ENCODE measurements at places on chromosomes 2 and 18. TPM values are rescaled to one million over a fixed set of nuclear protein-coding genes. Genes with fewer than 3 reads are reported as not detected.

DTNA gene
- 34.0 TPM for total RNA-seq

CLIP4 gene
- 13.7 TPM for total RNA-seq

NDUFAF7 gene
- 27.6 TPM for total RNA-seq

LHCGR gene
- not detected for total RNA-seq

NT5DC4 gene
- total RNA-seq, result not detected

IRS1 gene
- 17.1 TPM for total RNA-seq

KIF5C gene
- total RNA-seq, result 26.8 TPM

CFC1 gene
- 27.7 TPM for total RNA-seq

FZD7 gene
- 74.4 TPM for total RNA-seq

NEURL3 gene
- total RNA-seq, result 0.78 TPM

GRCh38 chr18:3653851-3654441, 204.0 kb downstream of the TGIF1 start:
- DNase-seq, result no peak

DNA sequence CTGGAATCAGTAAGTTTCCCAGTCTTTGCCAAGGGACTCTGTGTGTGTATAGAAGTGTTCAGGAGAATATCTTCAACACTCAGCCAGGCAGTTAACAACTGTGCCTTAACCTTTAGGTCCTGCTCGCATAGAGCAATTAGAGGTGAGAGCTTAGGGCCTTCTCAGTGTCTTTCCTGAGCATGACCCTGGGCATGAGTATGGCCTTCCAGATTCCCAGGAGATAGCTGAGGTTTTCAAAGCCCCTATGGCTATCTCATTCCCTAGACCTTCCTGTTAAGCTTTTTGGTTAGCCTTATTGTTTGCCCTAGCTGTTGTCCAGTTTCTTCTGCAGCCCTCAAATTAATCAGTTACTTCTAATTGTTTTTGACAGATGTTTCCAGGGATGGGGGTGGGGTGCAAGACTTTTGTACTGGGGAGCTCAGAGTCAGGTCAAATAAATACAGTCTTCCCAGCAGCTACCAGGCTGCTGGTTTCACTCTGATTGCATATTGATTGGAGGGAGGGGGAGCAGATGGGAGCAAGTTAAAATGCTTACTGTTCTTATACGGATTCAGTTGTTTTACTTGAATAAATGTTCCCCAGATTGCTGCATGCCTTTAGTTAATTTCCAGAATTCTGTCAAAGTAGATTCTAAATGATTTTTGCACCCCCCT, 23.1 kb downstream of the PDK1 start:
- no peak for DNase-seq

DNA sequence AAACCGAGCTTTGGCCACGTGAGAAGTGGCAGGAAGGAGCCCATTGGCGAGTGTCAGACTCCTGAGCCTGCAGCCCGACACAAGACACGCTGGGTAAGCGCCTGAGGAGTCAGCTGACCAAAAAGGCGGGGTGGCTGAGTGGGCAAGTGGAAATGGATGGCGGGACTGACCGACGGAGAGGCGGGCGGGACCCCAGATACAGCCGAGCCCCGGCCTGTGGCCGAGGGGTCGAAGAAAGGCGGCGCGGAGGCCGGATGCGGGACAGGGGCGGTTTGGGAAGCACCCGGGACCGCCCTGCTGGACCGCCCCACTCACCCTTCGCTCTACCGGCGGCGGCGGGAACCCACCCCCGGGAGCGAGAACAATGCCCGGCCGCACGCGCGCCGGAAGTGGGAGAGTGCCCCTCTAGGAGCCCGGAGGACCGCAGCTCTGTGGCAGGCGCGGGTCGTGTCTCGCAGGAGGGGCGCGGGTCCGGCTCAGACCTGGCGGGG, 22.8 kb downstream of the ZSCAN30 start:
- DNase-seq, result no peak

DNA sequence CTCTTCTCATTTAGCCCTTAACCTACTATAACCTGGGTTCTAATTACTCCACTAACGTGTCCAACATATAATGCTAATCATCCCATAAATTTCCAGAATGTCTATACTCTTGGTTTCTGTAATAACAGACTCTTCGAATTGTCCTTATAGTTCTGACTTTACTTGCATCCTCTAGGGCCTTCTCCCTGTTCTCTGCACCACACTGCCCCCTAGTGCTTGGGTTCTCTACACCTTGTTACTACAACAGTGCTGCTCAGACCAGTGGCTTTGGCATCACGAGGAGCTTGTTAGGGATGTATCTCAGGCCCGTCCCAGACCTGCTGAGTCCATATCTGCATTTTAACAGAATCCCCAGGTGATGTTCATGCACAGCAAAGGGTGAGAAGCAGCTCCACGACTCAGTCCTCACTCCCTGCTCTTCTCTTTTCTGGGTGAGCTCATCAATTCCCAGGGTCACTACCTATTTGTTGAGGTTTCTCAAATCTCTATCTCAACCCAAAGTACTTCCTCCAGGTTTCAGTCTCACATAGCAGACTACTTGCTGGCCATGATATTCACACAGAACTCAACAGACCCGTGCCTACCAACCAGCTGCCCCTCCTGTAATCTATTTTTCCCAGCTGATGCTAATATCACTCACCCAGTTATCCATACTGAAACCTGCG, 14.5 kb upstream of the DDX1 start:
- peak; percentile 83 for DNase-seq

GRCh38 chr2:190649798-190650390, 1.0 kb downstream of the NAB1 start:
- DNase-seq, result no peak

- DNase-seq, result no peak
Observed at GRCh38 chr2:186551323-186552050, 38.4 kb upstream of the ITGAV start.

DNA sequence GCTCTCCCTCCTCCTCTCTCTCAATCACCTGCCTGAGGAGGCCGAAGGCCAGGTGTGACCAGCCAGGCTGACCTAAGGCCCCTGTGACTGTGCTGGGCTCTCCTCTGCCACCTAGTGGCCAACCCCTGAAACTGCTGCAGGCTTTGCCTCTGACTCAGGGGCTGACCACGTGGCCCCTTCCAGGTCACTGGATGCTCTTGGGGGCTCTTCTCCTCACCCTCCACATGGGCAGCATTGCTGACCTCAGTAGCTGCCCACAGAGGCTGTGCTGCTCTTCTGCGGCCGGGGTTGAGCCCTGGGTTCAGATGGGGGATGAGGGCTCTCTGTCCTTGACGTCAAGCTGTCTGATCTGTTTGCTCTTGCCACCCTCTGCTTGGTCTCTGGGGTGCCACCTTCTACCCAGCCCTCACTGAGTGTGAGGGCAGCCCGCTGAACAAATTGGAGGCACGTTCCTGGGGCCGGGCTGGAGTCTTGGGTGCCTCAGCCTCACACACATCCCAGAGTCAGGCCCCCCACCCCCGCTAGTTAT, 122.7 kb downstream of the TWIST2 start:
- peak; percentile 78 for DNase-seq

- DNase-seq, result no peak
Observed at GRCh38 chr18:9861157-9861556, 24.6 kb upstream of the TXNDC2 start.

GRCh38 chr2:41879235-41879916, 168.4 kb upstream of the PKDCC start:
- DNase-seq, result peak; percentile 12

- no peak for DNase-seq
Observed at GRCh38 chr18:31721601-31722000, 37.2 kb upstream of the B4GALT6 start.

DNA sequence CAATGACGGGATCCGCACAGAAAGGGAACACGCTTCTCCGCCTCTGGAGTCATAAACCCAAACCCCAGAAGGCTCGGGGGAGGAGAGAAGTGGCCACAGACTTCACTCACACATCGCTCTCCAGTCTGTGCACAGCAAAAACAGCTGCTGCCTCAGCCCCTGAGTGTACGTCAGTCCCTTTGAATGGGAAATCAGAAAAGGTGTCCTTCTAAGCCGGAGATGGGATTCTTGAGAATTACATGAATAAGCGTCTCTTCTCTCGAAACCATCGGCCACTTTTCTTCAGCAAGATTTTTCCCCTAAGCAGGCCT, 78.3 kb downstream of the PDCL3 start:
- no peak for DNase-seq

DNA sequence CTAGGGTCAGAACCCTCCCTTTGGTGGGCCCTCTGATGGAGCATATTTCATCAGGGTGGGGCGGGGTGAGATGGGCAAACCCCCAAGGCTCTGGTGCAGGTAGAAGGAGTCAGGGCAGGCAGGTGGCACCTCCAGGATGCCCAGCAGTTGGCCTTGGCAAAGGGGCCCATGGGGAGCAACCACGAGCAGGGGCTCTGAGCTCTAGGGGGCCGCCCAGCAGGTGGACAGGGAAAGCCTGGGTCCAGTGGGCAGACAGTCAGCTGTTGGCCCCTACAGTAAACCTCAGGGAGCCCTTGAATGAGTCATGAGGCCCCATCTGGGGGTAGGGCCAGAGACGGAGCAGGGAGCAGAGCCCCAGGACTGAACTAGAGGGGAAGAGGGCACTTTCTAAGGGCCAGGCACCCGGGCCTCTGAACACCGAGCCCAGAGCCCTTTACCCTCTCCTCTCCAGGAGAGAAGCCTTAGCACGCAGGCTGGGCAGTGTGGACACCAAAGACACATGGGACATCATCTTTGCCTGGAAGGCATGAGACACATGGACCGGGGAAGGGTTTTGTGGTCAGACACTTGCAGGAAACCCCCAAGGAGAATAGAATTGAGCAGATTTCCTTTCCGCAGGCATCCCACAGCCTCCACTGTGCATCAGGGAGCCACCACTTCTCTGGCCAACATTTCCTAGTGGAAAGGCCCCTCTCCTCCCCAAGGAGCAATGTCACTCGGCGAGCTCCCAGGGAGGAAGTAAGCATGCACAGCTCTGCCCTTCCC, 257.3 kb downstream of the GLI2 start:
- no peak for DNase-seq

DNA sequence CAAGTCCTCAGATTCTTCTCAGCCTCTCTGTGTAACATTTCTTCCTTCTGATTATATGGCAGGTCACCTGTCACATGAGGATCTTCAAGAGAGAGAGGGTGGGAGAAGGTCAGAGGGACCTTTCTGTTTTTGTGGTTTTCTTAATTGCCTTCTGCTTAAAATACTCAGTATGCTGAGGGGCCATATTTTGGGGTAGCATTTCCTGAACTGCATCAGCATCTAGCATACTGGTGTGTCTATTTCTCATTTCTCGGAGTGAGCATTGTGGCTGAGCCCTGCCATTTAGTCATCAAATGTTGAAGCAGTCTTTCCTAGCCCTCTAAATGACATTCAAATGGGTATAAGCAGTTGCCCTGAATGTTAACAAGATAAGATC, 162.7 kb downstream of the MYO3B start:
- no peak for DNase-seq

GRCh38 chr2:147547440-147547839, 297.4 kb upstream of the ACVR2A start:
- no peak for DNase-seq

DNA sequence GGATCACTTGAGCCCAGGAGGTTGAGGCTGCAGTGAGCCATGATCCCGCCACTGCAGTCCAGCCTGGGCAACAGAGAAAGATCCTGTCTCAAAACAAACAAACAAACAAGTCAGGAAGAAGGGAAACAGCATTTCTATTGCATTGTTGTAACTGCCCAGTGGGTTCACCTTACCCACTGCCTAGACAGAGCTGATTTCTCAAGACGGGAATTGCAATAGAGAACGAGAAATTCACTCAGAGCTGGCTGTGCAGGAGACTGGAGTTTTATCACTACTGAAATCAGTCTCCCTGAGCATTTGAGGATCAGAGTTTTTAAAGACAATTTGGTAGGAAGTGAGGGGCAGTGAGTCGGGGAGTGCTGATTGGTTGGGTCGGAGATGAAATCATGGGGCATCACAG, 24.2 kb upstream of the RTTN start:
- no peak for DNase-seq

GRCh38 chr2:109201465-109202327, 72.7 kb downstream of the SH3RF3 start:
- no peak for DNase-seq

- DNase-seq, result no peak
Observed at GRCh38 chr2:136010126-136010525, 24.7 kb upstream of the DARS1 start.

GRCh38 chr2:189178054-189178453, 1.5 kb downstream of the COL5A2 start:
- DNase-seq, result no peak

GRCh38 chr2:165305391-165306096, 66.3 kb downstream of the SCN2A start:
- DNase-seq, result no peak

DNA sequence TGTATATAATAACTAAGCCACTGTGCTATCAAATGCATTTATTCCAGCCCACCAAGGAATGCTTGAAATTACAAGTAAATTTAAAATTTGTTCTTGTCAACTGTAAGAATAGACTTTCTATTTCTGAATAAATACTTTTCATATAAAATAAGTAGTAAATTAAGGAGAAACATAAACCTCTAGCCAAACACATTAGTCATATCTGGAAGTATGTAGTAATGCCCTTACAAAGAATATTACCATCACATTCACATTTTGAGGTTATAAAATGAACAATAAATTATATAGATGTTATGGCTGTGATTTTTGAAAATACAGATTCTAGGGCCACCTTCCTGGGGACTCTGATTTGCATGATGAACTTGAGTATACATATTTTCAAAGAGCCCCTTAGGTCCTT, 54.7 kb downstream of the SERPINB7 start:
- no peak for DNase-seq

GRCh38 chr18:23306822-23307221, 146.3 kb upstream of the RIOK3 start:
- no peak for DNase-seq

DNA sequence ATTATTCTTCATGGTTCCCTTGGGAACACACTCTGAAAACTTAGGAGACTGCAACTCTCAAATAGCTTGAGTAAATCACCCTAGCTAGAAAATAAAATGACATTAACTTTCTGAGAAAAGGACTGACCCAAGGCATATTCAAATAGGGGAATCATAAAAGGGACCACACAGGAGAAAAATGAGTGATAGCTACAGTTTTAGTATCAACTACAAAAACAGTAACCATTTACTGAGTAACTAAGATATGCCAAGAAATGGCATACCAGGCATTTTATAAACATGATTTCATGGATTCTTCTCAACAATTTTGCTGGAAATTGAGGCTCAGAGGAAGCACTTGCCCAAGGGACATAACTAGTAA, 84.5 kb downstream of the AFF3 start:
- DNase-seq, result no peak

GRCh38 chr2:49687918-49688317, 533.6 kb upstream of the FSHR start:
- DNase-seq, result no peak

Measured in progenitor cell of endocrine pancreas (in vitro differentiated cells).